Panc1 (cell line): ENCODE measurements at places on chromosomes 6 and 20.

DNA sequence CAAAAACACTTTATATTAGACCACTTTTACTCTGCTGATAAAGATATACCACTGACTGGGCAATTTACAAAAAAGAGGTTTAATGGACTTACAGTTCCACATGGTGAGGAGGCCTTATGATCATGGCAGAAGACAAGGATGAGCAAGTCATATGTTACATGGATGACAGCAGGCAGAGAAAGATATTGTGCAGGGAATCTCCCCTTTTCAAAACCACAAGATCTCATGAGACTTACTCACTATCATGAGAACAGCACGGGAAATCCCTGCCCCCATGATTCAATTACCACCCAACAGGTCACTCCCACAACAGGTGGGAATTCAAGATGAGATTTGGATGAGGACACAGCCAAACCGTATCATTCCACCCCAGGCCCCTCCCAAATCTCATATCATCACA is 1383.8 kb upstream of the MAP3K7 start:
- no peaks in the 10 kb centered on the region for H3K36me3 ChIP-seq
- H3K27me3 ChIP-seq = no peaks in the 10 kb centered on the region
- no peaks in the 10 kb centered on the region for H3K4me1 ChIP-seq
- no peak overlapping the region for H3K4me3 ChIP-seq
- DNase-seq = no peak

DNA sequence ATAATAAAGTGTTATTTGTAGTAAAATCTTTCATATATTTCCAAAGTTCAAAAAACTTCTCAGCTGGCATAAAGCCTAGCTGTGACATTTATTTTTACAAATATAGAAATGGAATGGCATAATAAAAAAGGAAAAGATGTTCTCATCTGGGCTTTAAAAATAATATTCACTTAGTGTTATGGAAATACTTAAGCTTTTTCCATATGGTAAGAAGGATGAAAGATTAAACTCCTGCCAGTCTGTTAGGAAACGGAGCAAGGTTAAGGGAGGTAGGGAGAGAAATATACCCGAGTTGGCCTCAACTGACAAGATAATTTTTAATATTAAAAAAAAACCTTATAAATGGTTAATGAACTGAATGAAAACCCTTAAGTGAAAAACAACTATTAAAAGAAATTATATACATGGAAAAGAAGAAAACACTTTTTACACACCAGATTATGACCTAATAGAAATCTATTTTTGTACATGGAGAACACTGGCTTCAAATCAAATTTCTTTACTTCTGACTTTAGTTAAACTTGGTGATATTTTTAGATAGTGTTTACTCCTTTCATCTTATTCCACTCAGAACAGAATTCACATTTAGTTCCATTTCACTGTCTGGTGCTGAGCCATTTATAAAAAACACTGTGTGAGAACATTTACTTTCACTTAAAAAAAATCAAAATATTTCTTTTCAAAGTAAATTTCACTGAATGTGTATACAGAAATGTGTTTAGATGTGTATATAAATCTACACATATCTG is 137.0 kb downstream of the DST start:
- DNase-seq = no peak
- H3K27me3 ChIP-seq = no peaks in the 10 kb centered on the region
- H3K36me3 ChIP-seq = peaks cover 67% of the 10 kb centered on the region
- no peaks in the 10 kb centered on the region for H3K4me1 ChIP-seq
- H3K4me3 ChIP-seq = no peak overlapping the region
- no peak overlapping the region for H3K27ac ChIP-seq

GRCh38 chr20:47998736-47999135 is 213.5 kb upstream of the SULF2 start:
- no peaks in the 10 kb centered on the region for H3K36me3 ChIP-seq
- H3K4me3 ChIP-seq = no peak overlapping the region
- no peaks in the 10 kb centered on the region for H3K4me1 ChIP-seq
- DNase-seq = no peak
- H3K27ac ChIP-seq = no peak overlapping the region

GRCh38 chr6:104711371-104711770 is 148.3 kb downstream of the HACE1 start:
- H3K27me3 ChIP-seq = no peaks in the 10 kb centered on the region
- no peak overlapping the region for H3K4me3 ChIP-seq
- H3K27ac ChIP-seq = no peak overlapping the region
- H3K4me1 ChIP-seq = no peaks in the 10 kb centered on the region
- H3K36me3 ChIP-seq = no peaks in the 10 kb centered on the region
- DNase-seq = peak; percentile 2

- H3K4me1 ChIP-seq = peaks cover 3% of the 10 kb centered on the region
- H3K36me3 ChIP-seq = no peaks in the 10 kb centered on the region
- DNase-seq = no peak
- peaks cover 2% of the 10 kb centered on the region; the same call in 1 of the 2 replicates for H3K27me3 ChIP-seq
- no peak overlapping the region for H3K4me3 ChIP-seq
Observed at GRCh38 chr6:29651413-29652197, 5.3 kb upstream of the MOG start.
